Upper lobe of left lung (tissue), 6 donors: ENCODE measurements at places on chromosomes 7 and 10. TPM values are rescaled to one million over a fixed set of nuclear protein-coding genes. Genes with fewer than 3 reads are reported as not detected.

The VSTM4 gene
- total RNA-seq: 8.5 TPM

- no peak overlapping the region for H3K4me3 ChIP-seq
- no peak for DNase-seq
- H3K36me3 ChIP-seq: no peaks in the 10 kb centered on the region
- H3K27ac ChIP-seq: no peak overlapping the region
- no peaks in the 10 kb centered on the region for H3K4me1 ChIP-seq
Measured at GRCh38 chr7:83796760-83797159, 147.8 kb upstream of the SEMA3E start.

- DNase-seq: no peak
- H3K4me1 ChIP-seq: no peaks in the 10 kb centered on the region
- H3K27me3 ChIP-seq: no peaks in the 10 kb centered on the region
- no peaks in the 10 kb centered on the region for H3K36me3 ChIP-seq
Measured at GRCh38 chr10:31554556-31554955, 235.5 kb downstream of the ZEB1 start.

The FAM241B gene
- total RNA-seq: 3.1 TPM

The LRRN3 gene
- 5.4 TPM for total RNA-seq

The ELOVL3 gene
- total RNA-seq: not detected

GRCh38 chr10:102994531-102995295 is 76.6 kb downstream of the CNNM2 start:
- no peak overlapping the region for H3K27ac ChIP-seq
- H3K4me1 ChIP-seq: no peaks in the 10 kb centered on the region
- no peak overlapping the region for H3K4me3 ChIP-seq
- no peak for DNase-seq
- H3K27me3 ChIP-seq: no peaks in the 10 kb centered on the region
- no peaks in the 10 kb centered on the region for H3K36me3 ChIP-seq

- peaks cover 18% of the 10 kb centered on the region for H3K4me1 ChIP-seq
- H3K36me3 ChIP-seq: no peaks in the 10 kb centered on the region
- no peak overlapping the region for H3K4me3 ChIP-seq
- DNase-seq: no peak
- H3K27ac ChIP-seq: no peak overlapping the region
Measured at GRCh38 chr7:39667341-39667923, 44.1 kb downstream of the RALA start.

The EPO gene
- total RNA-seq: not detected

DNA sequence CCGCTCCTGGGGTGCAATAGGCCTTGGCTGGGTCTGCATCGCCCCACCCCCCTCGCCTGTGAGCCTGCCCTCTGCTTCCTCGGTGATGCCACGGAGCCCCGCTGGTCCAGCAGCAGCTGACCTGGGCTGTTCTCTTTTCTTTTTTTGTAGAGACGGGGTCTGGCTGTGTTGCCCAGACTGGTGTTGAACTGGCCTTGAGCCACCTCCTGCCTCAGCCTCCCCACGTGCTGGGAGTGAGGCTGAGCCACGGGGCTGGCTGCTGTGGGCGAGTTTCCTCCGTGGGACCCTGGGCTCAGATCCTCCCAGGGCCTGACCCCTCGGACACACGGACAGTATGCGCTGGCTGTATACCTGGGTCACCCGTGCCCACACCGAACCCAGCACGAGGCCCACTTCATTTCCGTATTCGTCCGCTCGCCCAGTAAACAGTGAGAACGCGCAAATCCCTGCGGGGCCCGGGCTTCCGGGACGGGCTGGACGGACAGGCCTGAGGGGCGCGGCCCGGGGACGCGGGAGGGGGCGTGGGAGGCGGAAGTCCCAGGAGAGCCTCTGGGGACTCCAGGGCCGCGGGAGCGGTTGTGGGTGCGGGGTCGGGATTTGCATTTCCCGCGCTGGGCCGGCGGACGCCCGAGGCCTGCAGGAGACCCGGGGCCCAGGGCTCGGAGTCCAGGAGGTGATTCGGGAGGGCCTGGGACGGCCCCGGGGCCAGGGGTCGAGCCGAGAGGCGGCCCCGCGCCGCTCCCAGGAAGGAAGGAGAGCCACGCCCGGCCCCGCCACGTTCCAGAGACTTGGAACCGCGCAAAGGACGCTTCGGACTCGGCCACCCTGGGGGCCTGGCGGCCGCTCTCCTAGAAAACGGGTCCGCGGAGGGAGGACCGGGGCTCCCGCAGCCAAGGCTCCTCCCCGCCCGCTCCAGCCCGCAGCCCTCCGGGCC is 57.7 kb upstream of the DNAJB6 start:
- no peaks in the 10 kb centered on the region for H3K36me3 ChIP-seq
- peak; percentile 58 for DNase-seq
- H3K27ac ChIP-seq: peak overlapping the region; percentile 50
- no peaks in the 10 kb centered on the region for H3K27me3 ChIP-seq
- peak overlapping the region; percentile 54 for H3K4me3 ChIP-seq

The GIMAP4 gene
- 65.1 TPM for total RNA-seq

The ADARB2 gene
- 0.84 TPM for total RNA-seq

GRCh38 chr10:61635932-61636331 is 26.8 kb upstream of the CABCOCO1 start:
- no peak for DNase-seq
- no peak overlapping the region for H3K4me3 ChIP-seq
- no peak overlapping the region for H3K27ac ChIP-seq
- H3K36me3 ChIP-seq: no peaks in the 10 kb centered on the region
- no peaks in the 10 kb centered on the region for H3K4me1 ChIP-seq
- H3K27me3 ChIP-seq: no peaks in the 10 kb centered on the region

The SORBS1 gene
- 75.4 TPM for total RNA-seq

DNA sequence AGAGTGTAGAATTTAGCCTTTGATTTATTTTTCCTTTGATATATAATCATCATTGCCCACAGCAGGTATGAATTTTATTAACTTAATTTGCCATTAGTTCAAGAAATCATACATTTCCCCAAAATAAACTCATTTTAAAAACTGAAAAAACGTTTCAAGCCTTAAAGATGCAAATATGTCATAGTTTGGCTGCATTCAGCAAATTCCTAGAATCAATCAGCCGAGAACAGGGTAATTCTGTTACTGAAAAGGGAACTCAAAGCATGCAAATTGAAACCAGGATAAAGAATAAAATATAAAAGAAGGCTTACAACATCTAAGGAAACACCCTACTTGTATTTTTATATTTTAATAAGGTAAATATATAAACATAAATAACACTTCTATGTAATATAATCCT is 233.8 kb upstream of the PRKCQ start:
- no peaks in the 10 kb centered on the region for H3K4me1 ChIP-seq
- no peak overlapping the region for H3K4me3 ChIP-seq
- no peak overlapping the region for H3K27ac ChIP-seq
- DNase-seq: no peak

The CPVL gene
- total RNA-seq: 19.9 TPM

DNA sequence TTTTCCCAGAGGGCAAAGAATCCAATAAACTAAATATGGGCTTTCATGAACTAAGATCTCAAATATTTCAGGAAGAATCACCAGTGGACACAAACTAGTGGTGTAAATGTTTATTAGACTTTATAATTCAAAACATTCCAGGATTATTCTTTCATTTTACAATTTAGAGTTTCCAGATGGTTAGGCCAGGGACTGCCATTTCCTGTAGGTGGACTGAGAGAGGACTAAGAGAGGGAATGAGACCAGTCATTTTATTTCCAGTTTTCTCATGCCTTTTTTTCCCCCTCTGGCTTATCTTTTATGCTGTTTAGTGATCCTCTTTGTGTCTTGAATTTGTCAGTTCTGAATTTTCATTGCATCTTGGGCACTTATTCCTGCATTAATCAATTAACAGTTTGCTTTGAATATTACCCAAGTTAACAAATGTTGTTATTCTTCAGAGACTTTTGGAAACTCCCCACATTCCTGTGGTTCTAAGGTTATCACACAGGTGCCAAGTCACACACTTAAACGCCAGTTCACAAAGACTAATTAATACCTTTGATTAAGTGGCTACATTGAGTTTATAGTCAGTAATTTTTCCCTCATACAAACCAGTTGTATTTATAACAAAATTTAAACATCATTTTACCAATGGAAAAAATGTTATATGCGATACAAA is 12.3 kb downstream of the CISD1 start:
- no peak for DNase-seq
- no peak overlapping the region for H3K4me3 ChIP-seq
- H3K4me1 ChIP-seq: no peaks in the 10 kb centered on the region
- no peak overlapping the region for H3K27ac ChIP-seq

- no peak overlapping the region for H3K4me3 ChIP-seq
- no peak for DNase-seq
- no peaks in the 10 kb centered on the region for H3K4me1 ChIP-seq
- H3K27me3 ChIP-seq: no peaks in the 10 kb centered on the region
Measured at GRCh38 chr7:98970016-98970615, 91.8 kb downstream of the TRRAP start.

DNA sequence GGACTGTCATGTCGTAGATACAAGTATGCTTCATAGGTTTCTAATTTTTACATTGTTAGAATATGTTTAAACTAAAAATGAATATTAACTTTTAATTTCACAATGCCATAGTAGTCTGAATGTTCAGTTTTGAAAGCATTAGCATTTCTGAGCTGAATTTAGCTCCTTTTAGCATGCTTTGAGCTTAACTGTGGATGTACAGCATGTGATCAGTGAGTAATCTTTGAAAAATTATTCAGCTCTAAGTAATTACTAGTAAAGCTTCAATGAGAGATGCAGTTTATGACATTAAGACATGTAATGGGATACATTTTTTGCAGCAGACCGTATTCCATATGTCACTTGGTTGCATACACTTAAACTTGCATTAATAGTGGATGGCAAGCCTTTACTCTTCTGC is 114.1 kb upstream of the WNT16 start:
- H3K4me3 ChIP-seq: no peak overlapping the region
- DNase-seq: no peak
- no peak overlapping the region for H3K27ac ChIP-seq
- no peaks in the 10 kb centered on the region for H3K36me3 ChIP-seq

- no peak overlapping the region for H3K4me3 ChIP-seq
- no peak overlapping the region for H3K27ac ChIP-seq
- no peak for DNase-seq
- H3K27me3 ChIP-seq: no peaks in the 10 kb centered on the region
Measured at GRCh38 chr10:95176101-95176500, 17.9 kb upstream of the ACSM6 start.

The OPN4 gene
- total RNA-seq: not detected

DNA sequence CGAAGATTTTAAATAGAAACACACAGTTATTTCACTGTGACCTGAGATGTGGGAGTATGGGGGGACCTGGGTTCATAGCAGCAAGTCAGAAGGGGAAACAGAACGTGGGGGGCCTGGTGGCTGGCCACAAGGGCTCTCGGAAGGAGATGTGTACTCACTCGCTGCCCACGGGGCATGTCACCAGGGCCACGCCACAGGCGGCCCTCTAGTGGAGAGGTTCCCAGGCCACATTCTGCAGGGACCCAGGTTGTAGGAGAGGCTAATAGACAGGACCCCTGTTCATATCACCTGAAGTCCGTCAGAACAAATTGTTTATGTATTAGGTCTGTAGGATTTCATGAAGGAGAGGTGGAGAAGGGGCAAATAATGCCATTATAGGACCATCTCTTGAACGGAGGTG is 25.1 kb upstream of the SVOPL start:
- no peaks in the 10 kb centered on the region for H3K27me3 ChIP-seq
- H3K27ac ChIP-seq: no peak overlapping the region
- no peak overlapping the region for H3K4me3 ChIP-seq

GRCh38 chr7:46932676-46933424 is 649.1 kb downstream of the TNS3 start:
- no peaks in the 10 kb centered on the region for H3K27me3 ChIP-seq
- H3K36me3 ChIP-seq: no peaks in the 10 kb centered on the region
- DNase-seq: peak; percentile 24
- H3K4me3 ChIP-seq: no peak overlapping the region

DNA sequence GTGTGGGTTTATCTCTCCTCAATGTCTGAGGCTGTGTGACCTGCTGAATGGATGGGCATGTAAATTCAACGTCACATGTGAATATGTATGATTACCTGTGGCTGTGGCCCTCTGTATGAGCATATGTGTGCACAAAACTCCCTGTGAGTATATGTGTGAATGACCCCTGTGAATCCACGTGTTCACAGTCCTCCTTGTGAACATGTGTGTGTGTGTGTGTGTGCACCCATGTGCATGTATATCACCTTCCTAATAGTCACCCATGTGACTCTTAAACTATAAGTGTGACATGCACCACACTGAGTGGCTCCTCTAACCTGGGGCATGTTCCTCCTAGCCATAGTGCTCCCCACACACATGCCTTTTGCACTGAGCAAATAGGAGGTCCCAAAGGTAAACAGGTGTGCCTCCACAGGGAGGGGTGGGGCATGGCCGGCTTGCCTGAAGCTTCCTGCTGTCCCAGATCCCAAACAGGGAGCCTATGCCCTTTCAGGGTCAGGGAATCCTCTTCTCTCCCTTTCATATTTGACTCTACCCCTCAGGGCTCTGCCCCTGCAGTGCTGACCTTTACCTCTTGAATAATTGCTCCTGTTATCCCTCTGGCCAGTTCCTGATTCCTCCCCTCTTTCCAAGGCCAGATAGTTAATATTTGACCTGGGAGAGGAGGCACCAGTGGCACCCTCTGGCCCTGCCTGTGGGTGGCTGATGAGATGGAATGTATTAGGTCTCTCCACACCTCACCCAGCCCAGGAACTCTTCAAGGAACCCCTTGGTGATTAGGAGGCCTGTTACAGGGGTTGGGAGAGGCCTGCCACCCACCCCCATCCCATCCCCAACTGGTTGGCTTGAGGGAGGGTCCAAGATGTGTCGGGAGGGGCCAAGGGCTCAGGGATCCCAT is 1.9 kb downstream of the SEMA4G start:
- H3K36me3 ChIP-seq: no peaks in the 10 kb centered on the region
- DNase-seq: no peak
- no peak overlapping the region for H3K27ac ChIP-seq
- H3K4me3 ChIP-seq: no peak overlapping the region

DNA sequence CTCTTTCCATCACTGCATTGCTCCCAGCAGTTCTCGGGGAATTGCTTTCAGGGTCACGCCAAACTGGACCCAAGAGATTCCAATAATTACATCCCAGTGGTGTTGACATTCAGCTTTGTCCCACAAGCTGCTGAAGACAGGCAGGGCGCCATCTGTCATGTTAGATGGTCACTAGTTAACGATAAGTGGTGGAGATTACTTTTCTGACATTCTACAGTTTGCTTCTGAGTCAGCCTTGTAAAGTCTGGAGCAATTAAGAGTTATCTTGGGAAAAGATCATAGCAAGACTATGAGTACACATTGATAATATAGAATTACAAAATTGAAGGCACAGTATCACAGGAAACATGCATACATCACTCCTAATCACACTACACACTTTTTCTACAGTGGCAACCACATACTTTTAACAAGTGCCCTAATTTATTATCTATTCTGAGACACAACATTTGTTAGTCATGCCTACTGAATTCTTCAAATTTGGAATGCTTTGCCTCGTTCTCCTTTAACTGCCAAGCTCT is 41.9 kb downstream of the SEMA3C start:
- H3K4me1 ChIP-seq: no peaks in the 10 kb centered on the region
- H3K36me3 ChIP-seq: no peaks in the 10 kb centered on the region
- no peak overlapping the region for H3K27ac ChIP-seq
- no peak for DNase-seq
- H3K4me3 ChIP-seq: no peak overlapping the region

GRCh38 chr7:105256761-105257231 is 131.9 kb downstream of the SRPK2 start:
- H3K27ac ChIP-seq: peak overlapping the region; percentile 1
- no peaks in the 10 kb centered on the region for H3K36me3 ChIP-seq
- peaks cover 24% of the 10 kb centered on the region for H3K4me1 ChIP-seq
- no peak overlapping the region for H3K4me3 ChIP-seq
- no peaks in the 10 kb centered on the region for H3K27me3 ChIP-seq
- no peak for DNase-seq

GRCh38 chr10:99977916-99978315 is 31.8 kb downstream of the DNMBP start:
- H3K27me3 ChIP-seq: no peaks in the 10 kb centered on the region
- peaks cover 16% of the 10 kb centered on the region for H3K4me1 ChIP-seq
- DNase-seq: no peak
- H3K27ac ChIP-seq: no peak overlapping the region

The C10orf105 gene
- not detected for total RNA-seq
